Mesothelial cell of epicardium (in vitro differentiated cells): ENCODE measurements at places on chromosomes 4 and X. TPM values are rescaled to one million over a fixed set of nuclear protein-coding genes. Genes with fewer than 3 reads are reported as not detected.

GRCh38 chr4:184940500-184940899 lies 77.8 kb upstream of the HELT start:
- no peak for DNase-seq

GRCh38 chr4:47824840-47825239 lies 13.0 kb downstream of the CORIN start:
- DNase-seq: no peak

Gene PCDH11X
- 9.8 to 13.5 TPM (median 12.5 TPM) in 3 replicates for total RNA-seq

Gene PGRMC2
- 57.2 to 63.9 TPM (median 62.9 TPM) in 3 replicates for total RNA-seq

DNA sequence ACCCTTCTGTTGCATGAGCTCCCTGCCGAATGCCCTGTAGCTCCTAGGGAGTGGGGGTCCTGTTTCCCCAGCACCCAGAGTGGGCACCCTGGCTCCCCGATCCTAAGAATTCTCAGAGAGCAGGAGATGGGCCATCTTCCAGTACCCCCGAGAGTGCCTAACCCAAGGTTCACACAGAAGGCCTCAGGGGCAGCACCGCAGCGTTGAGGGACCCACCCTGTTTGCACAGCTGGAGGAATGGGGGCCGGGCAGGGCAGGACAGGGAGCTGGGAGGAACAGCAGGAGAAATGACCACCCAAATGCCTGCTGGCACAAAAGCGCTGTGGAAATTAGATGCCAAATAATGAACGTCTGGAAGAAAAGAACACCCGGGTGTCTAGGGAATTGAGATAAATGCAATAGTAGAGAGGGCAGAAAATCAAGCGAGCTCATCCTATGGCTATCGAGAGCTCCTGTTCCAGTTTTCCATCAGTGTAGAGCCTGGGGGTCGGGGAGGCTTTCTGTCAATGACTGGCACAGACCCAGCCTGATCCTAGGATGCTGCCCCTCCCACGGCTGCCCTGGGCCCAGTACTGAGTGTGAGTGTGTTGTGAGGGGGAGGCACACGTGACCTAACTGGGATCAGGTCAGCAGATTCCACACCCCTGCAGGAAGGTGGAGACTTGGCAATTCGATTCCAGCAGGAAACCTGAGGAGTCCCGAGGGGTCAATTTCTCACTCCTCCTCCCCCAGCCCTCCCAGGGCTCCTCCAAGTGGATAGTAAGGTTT lies 25.7 kb downstream of the SEPTIN6 start:
- DNase-seq: no peak

DNA sequence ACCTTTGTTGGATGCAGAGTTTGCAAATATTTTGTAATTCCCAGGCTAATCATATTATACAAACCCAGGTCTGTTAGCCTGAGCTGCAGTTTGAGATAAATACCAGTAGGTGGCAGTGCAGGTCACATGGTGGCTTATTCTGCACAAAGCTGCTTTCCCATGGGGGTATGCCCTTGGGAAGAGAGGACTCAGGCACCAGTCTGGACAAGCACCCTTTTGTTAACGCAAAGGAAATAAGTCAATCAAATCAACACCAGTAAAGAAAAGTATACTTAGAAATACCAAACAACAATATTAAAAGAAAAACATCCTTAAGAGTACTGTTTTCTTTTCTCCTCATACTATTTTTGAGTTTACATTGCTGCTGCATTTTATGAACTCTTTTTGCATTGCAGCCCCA lies 389.0 kb upstream of the ZFP42 start:
- no peak for DNase-seq

- DNase-seq: no peak
Observed at GRCh38 chr4:98771959-98772632, 113.7 kb upstream of the TSPAN5 start.

Gene AFP
- 0.25 to 4.3 TPM (median 0.31 TPM) in 3 replicates for total RNA-seq

DNA sequence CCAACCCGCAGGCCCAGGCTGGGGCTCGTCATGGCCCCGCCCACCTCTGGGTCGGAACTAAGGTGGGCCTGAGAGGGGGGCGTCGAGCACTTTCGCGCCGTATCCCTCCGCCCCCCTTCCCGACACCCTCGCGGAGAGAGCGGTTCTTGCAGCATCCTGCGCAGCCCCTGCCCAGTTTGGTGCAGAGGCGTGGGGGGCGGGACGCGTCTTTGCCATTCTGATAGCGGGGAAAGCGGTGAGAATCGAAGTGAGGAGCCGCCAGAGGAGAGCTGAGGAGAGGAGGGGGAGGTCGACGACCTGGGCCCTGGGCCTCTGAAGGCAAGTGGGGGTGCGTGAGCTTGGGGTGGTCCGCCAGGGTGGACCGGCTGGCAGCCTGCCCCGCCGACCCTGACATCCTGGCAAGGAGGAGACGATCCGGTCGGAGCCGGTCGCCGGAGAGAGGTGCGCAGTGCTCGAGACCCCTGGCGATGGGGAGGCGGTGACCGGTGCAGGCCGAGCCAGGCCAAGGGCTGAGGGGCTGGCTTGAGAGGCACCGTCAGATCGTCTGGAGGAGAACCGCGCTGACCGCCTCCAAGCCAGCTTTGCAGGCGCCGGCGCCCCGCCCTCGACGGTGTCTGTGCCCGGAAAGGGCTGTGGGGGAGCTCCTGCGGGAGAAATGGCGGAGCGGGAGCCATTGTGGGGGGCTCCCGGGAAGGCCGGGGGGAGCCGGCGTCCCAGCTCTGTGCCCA lies 25.5 kb downstream of the GPRASP3 start:
- no peak for DNase-seq

Gene MECP2
- total RNA-seq: 49.4 to 57.8 TPM (median 56.2 TPM) in 3 replicates

DNA sequence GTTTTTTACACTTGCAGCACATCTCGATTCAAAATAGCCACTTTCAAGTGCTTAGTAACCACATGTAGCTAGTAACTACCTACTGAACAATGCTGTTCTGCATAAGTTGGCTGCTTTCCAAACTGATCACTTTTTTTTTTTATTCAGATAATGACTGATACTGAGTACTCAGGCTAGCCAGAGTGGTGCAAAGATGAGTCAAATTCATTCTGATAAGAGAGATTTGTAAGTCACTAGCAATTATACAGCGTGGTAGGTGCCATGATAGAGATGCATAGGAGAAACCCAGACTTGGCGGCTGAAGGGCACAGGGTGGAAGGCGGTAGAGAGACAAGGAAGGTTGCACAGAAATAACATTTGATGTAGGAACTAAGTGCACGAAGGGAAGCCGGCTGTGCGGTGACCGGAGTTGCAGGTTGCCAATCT lies 357 bp upstream of the IGBP1 start:
- no peak for DNase-seq
